ENCODE measurements at places on chromosomes 1 and 21.

GRCh38 chr1:51734896-51735745 lies 118.2 kb downstream of the OSBPL9 start:
- DNase-seq: no peak

DNA sequence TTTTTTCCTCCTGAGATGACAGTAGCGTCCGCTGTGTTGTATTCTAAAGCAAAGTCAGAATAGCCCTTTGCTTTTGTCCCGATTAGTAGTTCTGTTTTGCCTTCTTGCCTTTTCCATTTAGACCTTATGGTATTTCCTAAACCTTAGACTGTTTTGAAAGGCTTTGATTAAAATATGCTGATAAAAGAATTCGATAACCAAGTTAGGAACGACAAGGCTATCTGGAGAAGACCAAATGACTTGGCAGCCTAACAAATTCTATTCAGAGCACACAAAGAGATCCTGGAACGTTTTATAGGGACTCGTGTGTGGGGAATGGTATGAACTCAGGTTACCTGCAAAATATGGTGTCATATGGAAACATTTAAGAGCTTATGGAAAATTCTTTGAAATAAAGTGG lies 42.9 kb downstream of the NFIA start:
- DNase-seq: peak; percentile 87

GRCh38 chr1:96016219-96016618 lies 705.4 kb upstream of the PTBP2 start:
- no peak for DNase-seq

DNA sequence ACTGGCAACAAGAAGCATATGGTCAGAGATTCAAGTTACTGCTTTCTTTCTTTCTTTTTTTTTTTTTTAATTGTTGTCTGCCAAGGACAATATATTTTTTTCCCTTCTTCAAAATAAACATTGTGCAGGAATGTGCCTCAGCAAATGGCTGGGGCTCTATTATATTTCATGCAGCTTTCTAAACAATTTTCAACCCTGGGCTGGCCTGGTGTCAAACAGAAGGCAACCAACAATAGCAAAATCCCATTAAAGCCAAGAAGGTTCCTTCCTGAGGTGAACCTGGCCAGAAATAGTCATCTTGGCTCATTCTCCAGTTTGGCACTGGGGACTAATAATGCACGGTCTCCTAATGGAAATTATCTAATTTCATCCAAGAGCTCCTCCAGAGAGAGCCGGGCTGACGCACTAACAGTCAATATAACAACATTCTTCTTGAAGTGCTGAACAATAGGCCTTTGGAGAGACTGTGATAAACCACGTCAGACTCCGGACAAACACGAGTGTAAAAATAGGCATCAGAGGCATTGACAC lies 35.7 kb upstream of the HLX start:
- DNase-seq: no peak

DNA sequence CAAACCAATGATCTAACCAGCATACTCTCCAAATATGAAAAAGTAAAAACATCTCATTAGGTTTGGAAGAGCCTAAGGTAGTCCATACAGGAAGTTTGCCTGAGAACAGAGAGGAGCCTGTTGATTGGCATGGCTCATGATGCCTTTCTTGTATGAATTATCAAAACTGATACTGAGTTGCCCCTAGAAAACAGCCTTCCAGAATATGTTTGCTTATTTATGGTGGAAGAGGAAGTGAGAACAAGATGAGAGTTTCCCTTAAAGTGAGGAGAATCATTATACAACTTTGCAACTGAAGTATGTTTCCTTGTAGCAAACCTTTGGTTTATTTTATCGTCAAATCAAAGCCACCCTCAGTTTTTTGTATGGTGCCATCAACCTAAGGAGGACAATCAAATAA lies 23.8 kb upstream of the KIAA1614 start:
- no peak for DNase-seq

- DNase-seq: no peak
Observed at GRCh38 chr1:109821831-109822745, 58.4 kb upstream of the EPS8L3 start.

- no peak for DNase-seq
Observed at GRCh38 chr1:38803647-38804046, 55.9 kb downstream of the RRAGC start.

DNA sequence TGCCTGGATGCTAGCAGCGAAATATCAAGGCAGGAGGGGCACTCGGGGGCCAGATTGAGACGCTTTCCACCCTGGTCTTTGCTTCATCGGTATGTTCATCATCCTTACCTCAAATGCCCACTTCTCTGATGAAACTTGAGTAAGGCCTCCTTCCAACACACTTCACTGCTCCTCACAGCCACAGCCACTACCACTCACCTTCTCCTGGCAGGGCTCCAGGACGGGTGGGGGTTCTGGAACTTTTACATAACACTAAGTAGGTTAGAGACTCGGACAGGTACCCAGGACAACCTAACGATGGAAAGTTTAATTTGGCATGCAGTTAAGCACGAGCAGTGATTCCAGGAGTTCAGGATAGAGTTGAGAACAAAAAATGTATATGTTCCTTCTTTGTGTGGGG lies 73.9 kb upstream of the SPAG17 start:
- DNase-seq: no peak

GRCh38 chr21:21030311-21030710 lies 32.1 kb downstream of the NCAM2 start:
- DNase-seq: no peak

- no peak for DNase-seq
Observed at GRCh38 chr1:172764378-172764777, 105.5 kb downstream of the FASLG start.

GRCh38 chr1:156081917-156082308 lies 352 bp downstream of the MEX3A start:
- no peak for DNase-seq
